ENCODE measurements at places on chromosomes 1 and 21. TPM values are rescaled to one million over a fixed set of nuclear protein-coding genes. Genes with fewer than 3 reads are reported as not detected.

Gene GGPS1
- total RNA-seq, result 23.1 TPM

GRCh38 chr1:111214884-111215283, 12.6 kb upstream of the CHI3L2 start:
- DNase-seq, result no peak

Gene MYOM3
- total RNA-seq, result not detected

- DNase-seq, result no peak
Measured at GRCh38 chr1:177305040-177306018, 134.6 kb downstream of the BRINP2 start.

Gene NOS1AP
- total RNA-seq, result 0.18 TPM

DNA sequence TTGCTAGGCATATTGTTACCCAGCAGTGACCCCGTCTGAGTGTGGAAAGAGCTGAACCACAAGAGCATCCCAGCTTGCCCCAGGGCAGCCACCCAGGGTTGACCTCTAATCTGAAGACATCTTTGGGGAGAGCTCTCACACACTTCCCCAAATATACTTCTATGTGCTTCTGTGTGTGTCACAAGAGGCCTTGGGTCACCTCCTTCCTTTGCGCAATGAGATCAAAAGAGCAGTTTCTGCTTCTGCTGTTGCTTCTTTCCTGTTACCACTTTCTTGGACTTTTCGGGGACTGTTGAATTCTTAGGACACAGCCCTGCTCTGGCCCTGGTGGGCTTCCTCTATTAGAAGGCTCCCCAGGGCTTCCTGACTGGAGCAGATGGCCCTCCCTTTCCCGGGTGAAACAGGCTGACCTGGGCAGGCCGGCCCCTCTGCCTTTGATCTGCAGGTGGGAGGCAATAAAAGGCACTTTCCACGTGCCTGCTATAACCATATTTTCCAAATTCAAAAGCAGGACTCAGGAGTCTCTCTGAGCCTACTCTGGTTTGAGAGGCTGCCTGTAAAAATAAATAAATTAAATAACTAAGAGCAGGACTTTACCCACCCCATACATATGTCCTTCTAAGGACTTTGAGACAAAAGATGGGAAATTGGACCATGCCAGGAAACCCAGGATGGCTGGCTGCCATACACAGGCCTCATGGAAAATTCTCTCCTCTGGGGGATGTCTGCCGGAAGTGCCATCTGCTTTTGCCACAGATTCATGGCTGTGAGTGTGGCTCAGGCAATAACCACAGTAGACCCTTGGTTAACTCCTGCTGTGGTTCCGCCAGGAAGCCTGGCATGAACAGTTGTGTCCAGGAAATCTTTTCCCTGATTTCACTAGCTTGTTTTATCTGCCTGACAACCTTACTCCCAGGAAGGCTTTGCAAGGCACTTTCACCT, 28.3 kb upstream of the RCSD1 start:
- DNase-seq, result no peak

DNA sequence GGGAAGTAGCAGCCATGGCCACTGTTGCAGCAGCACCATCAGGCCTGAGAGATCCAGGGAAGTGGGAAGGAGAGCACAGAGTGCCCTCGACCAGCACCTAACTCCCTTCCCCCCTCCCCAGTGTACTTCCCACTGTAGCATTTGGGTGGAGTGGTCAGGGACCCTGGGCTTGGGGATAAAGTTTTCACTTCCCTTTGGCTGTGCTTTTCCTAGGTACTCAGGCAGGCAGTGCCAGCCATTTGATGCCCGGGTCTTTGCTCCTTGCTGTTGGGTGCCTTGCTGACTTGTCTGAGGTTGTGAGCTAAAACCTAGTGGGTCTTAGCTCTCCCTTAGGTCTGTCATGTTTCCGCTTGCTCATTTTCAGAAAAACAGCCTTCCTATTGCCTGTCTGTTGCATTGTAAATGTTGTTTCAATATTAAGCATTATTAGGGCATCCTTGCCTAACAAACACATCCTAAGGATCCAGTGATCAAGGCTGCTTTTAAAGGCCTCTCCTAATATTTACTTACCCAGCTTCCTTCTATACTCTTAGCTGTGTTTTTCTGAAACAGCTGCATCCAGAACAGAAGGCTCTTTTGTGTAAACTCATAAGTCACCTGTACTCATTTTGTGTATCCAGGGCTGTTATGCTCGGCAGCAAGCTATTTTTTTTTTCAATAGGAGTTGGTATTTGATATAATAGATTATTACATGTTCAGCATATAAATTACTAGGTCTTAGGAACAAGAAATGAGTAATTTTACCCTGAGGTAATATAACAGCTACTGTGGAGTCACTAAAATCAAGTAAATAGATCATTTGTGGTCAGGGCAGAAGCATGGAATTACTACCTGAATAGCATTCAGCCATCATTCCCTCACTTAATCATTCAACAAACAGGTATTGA, 418.6 kb upstream of the PROX1 start:
- DNase-seq, result no peak

DNA sequence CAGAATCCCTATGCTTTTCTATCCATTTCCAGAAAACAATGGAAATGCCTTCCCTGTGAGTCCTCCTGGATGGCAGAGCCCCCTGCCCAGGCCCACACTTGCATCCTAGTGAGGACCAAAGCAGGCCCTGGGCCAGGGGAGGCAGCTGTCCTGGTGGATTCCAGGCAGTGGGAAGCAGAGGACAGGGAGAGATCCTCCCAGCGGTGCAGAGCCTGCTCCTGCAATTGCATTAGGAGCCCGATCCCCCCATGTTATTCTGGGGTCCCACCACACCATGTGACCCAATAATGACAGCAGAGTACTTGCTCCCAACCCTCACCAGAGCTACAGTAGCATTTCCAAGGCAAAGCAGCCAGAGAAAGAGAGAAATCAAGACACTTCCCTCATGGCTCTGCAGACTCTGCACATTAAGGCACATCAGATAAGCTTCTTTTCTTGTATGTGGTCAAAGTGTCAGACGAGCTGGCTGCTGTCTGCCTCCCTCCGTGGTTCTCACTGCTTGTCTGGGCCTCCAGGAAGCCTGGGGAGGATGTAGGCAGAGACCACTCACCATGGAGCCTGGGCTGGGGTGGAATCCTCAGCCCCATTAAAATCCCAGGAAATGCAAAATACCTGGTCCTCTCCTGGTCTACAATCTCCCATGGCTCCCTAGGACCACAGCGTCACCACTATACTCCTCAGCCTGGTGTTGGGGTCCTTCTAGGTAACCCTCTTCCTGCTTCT, 54.9 kb upstream of the RUNX3 start:
- DNase-seq, result no peak

DNA sequence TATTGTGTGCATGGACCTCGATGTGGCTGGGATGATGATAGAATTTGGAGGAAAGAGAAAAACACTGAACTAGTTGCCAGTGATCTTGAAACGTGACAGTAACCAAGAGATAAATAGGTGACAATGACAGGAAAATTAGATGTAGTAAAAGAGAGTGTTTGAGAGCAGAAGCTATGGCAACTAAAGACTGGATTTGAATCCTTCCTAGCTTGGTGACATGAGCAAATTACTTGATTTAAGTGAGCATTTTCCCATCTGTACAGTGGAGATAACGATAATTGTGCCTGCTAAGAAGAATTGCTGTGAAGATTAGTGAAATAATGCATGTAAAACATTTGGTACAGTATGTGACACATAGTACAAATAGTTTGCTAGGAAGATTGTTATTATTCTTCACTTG, 12.7 kb downstream of the TTC3 start:
- DNase-seq, result no peak

GRCh38 chr1:209886219-209886536, 51.8 kb upstream of the SYT14 start:
- DNase-seq, result no peak

- DNase-seq, result no peak
Measured at GRCh38 chr1:191125950-191126349, 648.3 kb upstream of the BRINP3 start.

- DNase-seq, result peak; percentile 61
Measured at GRCh38 chr21:37532868-37533780, 166.6 kb downstream of the DYRK1A start.

Gene KRTAP11-1
- total RNA-seq, result not detected

Gene PGBD2
- 6.7 TPM for total RNA-seq

- no peak for DNase-seq
Measured at GRCh38 chr1:96545935-96546656, 175.5 kb upstream of the PTBP2 start.

Measured in IMR-90 (cell line).